ENCODE measurements at places on chromosomes 12 and 14.

DNA sequence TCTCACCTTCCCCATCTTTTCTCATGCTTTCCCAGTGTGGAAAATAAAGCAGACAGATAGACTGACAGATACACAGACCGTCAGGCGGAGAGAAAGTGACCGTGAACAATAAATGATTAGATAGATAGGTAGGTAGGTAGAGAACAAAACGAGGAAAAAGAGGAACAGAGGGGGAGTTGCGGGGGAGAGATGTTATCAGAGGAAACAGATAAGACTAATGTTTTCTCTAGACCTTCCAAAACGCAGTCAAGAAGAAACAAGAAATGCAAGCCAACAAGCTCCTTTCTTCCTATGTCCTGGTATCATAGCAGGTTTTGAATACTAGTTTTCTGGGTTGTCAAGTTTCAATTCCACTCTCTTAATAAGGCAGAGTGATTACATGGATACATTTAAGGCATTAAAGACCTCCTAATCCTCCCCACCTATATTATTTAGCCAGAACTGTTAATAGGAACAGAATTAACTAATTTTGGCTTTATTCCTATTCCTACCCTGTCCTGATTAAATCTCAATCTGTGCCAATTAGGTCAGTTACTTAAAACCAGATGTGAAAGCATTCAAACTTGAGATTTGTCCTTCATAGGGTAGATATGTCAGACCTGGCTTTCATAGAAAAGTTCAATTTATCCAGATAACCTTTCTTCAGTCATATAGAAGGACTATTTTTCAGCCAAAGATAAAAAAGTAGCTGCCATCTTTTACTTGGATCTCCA, 89.0 kb upstream of the PTPRR start:
- no peak for DNase-seq

- DNase-seq, result no peak
Observed at GRCh38 chr12:94875525-94875924, 128.0 kb downstream of the NDUFA12 start.

DNA sequence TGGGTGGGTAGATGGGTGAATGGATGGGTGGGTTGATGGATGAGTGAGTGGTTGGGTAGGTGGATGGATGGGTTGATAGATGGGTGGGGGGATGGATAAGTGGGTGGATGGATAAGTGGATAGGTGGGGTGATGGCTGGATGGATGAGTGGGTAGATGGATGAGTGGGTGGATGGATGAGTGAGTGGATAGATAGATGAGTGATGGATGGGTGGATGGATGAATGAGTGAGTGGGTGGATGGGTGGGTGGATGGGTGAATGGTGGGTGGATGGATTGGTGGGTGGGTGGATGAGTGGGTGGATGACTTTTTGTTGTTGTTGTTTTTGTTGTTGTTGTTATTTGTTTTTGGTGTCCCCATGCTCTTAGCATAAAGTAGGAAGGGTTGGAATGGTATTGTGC, 45.5 kb downstream of the TBX5 start:
- DNase-seq, result no peak

GRCh38 chr14:69996216-69996615, 117.0 kb downstream of the SMOC1 start:
- no peak for DNase-seq

GRCh38 chr12:16602412-16602811, 3.5 kb downstream of the LMO3 start:
- DNase-seq, result no peak

DNA sequence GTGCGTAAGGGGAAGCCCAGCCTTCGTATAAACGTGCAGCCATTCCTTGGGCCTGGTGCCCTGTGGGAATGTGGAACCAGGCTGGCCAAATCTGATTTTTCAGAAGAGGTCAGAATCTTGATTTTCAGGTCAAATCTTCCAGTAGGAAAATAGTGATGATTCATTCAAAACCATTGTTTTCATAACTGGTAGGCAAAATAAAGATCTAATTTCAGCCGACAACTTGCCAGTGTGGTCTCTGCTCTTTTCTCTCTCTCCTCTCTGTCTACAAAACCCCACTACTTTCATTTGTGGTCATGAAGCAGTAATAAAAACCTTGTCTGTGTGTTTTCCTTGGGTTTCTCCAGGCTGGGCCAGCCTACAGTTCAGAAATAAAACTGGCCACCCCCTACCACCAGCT, 135.1 kb downstream of the RBM19 start:
- no peak for DNase-seq

GRCh38 chr12:75315518-75315917, 14.6 kb downstream of the CAPS2 start:
- DNase-seq, result peak; percentile 39

DNA sequence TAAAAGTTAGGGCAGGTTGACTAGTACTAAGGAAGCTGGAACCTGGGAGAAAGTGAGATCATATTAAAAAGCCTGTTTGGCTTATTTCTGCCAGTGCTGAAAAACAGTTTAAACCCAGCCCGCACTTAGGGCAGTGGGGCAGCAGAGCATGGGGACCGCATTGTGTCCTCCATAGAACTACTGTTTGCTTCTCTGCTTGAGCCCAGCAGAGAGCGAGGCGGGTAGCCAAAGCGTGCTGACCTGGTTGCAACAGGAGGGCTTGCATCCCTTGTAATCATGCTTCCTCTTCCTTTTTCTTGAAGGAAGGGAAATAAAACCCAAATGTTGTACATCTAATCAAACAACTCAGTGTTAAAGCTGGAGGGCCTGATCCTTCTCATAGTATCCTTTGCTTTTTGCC, 82.5 kb upstream of the HOXC13 start:
- DNase-seq, result no peak

Measured in AG08396 (cell line).